Activated naive CD8-positive, alpha-beta T cell treated with anti-CD3 and anti-CD28 coated beads, Interleukin-2, amount 10 ng/mL, durations not matched to agents 7 days and 5 days (primary cell): ENCODE measurements at places on chromosomes 1 and 21.

DNA sequence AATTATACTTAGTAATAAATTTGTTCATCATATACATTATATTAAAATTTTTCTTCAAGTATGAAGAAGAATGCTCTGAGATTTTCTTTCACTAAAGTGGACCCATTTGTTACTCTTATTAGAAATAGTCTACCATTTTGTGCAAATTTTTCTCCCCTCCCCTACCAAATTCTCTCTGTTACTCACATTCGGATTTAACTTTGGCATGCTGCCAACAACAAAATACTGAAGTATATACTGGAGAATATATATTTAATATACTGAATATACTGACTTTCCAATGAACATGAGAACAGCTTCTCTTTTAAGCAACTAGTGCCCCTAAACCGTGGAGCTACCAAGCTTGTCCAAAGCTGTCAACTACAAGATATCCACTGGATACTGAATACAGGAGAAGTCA lies 57.2 kb downstream of the CENPF start:
- DNase-seq, result no peak

- DNase-seq, result no peak
Observed at GRCh38 chr1:157969697-157970485, 23.6 kb upstream of the KIRREL1 start.

GRCh38 chr1:119547805-119548204 lies 40.8 kb downstream of the HSD3B1 start:
- DNase-seq, result no peak

- DNase-seq, result peak; percentile 20
Observed at GRCh38 chr1:228337711-228338520, 68.7 kb downstream of the TRIM11 start.

- no peak for DNase-seq
Observed at GRCh38 chr1:37480125-37480466, 5.7 kb downstream of the ZC3H12A start.

DNA sequence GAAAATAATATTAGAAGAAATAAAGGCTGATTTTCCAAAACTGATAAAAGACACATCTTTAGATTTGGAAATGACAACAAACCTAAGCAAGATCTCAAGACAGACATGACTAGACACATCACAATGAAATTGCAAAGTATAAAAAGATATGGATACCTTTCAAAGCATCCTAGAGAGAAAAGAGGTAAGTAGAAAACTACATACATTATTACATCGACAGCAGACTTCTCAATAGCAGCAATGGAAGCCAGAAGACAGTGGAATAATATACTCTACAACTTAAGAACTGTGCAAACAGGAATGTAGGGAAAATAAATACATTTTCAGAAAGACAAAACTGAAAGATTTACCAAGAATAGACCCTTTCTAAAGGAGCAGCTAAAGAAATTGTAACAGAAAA lies 50.2 kb downstream of the DENND1B start:
- DNase-seq, result no peak

DNA sequence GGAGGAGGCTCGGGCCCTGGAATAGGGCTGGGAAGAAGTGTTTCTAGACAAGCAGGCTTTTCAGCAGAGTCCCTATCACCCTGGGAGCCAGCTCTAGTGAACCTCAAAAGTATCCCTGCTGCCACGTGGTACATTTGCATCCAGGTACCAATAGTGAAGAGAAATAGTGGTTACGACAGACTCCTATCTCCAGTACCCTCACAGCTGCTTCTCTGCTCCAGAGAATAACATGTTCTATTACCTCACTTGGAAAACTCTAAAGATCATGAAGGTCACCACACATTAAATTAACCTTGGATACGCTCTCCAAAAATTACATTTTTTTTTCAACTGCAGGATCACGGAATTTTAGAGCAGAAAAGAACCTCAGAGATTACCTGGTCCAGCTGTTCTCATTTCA lies 230.4 kb upstream of the PLD5 start:
- no peak for DNase-seq

- DNase-seq, result no peak
Observed at GRCh38 chr1:44609768-44610526, 64.3 kb downstream of the TMEM53 start.

DNA sequence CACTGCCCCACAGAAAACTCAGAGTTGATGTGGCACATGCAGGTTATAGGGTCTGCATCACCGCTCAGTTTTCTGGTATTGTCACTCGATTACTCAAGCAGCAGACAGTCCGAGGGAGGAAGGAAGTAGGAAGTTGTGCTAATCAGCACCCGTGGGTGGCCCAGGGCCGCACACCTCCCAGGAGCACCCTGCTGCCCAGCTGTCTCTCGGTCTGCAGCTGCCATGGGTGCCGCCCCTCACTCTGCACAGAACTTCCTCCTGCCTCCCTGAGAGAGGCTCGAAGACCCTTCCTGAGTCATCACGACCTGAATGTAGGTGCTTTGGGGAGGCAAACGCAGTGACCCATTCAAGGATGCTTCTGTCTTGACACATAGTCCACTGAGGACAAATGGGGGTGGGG lies 4.2 kb upstream of the TFF3 start:
- DNase-seq, result no peak

DNA sequence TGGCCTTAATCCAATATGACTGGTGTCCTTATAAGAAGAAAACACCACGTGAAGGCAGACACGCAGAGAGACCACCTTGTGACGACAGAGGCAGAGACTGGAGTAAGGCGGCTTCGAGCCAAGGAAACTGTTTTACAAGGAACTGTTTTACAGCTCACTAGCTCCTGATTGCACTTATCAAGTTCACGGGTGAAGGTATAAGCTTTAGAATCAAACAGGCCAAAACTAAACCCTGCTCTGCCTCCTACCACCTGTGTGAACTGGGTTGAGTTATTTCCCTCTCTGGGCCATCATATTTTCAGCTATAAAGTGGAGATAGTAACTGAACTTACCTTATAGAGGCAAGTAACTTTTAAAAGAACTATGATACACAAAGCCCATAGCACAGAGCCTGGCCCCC lies 166.9 kb upstream of the NFIA start:
- no peak for DNase-seq

DNA sequence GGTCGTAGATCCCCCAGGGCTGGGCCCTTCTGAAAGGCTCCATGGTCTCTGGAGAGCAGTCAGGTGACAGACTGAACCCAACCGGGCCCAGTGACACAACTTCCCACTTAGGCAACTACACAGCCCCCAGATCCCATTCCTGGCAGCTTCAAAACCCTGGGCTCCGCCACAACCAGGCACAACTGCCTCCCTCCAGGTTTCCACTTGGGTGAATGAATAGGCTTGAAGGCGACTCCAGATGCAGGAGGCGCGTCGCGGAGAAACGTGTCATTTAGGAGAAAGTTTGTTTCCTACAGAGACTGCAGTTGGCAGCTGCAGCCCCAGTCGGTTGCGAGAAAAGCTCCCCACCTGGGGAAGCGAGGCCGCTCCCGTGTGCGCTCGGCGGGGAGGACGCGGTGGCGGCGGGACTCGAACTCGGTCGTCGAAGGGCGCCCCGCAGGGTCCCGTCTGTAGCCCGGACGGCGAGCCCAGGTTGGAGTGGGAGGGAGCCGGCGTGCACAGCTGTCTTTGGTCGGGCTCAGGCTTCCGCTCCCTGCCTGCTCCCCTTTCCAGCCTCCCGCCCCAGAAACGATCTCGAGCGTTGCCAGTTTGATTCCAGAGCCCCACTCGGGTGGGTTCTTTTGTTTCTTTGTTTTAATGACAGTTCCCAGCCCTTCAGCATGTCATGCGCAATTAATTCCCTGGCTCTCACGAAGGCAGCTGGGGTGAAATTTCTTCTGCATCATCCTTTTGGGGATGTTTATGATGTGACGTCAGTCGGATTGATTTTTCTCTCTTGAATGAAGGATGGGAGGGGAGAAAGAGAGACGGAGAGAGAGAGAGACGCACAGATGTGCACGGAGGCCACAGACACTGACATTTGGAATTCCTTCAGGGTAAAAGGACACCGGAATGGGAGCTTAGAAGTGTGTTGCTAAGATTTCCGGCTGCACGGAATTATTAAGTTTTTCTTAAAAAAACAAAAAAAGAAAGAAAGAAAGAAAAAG lies 862 bp upstream of the SGIP1 start:
- DNase-seq, result peak; percentile 37

DNA sequence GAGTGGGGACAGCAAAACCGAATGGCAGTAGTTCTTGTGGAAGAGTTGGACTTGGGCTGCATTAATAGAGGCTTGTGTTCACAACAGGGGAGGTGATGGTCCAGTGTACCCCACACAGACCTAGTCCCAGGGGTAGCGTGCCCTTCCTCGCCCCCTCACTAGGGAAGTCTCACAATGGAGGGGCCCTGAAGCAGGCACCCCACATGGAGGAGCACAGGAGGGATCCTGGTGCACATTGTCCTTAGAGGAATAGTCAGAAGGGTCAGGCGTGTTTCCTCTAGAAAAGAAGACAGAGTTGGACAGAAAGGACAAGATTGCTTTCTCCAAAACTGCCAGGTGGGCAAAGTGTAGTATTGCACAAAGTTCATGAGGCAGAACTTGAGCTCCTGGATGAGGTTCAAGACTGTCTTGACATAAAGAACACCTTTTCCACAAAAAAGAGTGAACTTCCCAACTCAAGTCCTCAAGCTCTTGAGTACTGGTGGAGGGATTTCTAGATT lies 23.3 kb downstream of the ETNK2 start:
- no peak for DNase-seq

- no peak for DNase-seq
Observed at GRCh38 chr1:33378976-33379375, 51.9 kb downstream of the PHC2 start.

DNA sequence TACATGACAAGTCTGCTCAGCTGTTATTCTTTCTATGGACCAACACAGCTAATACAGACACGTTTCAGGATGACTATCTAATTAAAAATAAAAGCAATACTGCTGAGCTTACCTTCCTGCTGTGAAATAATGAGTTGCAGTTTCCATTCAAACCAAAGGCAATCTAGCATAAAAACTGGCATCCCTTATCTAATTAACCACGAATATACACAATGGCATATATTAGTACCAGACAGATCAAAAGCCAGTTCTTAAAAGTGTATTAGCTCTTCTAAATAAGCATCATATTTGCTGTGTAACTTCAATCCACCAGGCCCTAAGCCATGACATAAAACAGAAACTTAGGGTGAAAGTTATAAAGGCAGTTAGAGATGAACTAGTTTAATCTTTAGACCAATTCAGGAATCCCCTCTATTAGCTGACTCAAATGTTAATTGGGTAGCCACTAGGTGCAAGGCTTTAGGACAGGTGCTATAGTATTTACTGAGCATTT lies 20.6 kb downstream of the TESK2 start:
- DNase-seq, result no peak
